ENCODE measurements at places on chromosomes 13 and 19.
A peak's percentile ranks its signal among the peaks of the same experiment; 100 is the strongest.

GRCh38 chr19:55913643-55914268 lies 18.4 kb downstream of the NLRP13 start:
- no peak for DNase-seq

GRCh38 chr19:48970923-48971395 lies 5.8 kb downstream of the FTL start:
- peak; percentile 67 for DNase-seq

- no peak for DNase-seq
These were observed 72.2 kb downstream of the KCTD15 start for GRCh38 chr19:33868788-33869412.

GRCh38 chr19:3548606-3549005 lies 8.8 kb downstream of the MFSD12 start:
- DNase-seq = no peak

DNA sequence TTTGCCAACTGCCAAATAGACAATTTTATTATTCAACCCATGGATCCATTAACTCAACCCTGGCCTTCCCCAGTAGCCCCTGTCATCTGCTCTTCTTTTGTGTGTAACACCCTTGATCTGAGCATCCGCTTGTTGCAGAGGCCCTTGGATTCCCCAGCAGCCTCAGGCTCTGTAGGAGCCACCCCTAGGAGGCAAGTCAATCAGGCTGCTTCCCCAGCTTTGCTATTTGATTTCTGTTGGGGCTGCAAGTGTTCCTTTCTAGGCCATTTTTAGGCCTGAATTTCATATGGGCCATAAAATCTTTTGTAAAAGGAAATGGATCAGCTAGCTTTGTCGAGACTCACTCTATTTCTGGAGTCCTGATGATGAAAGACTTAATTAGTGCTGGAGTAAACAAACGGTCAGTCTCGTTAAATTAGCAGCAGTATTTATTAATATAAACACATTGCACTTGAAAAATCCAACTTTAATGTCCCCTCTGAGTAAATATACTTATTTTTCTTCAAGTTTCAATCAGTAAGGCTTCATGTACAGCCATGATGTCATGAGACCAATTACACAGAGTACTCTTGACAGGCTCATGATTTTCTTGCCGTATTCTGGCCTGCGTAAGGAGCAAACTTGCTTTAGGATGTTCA lies 105.3 kb downstream of the RGCC start:
- no peak for DNase-seq

DNA sequence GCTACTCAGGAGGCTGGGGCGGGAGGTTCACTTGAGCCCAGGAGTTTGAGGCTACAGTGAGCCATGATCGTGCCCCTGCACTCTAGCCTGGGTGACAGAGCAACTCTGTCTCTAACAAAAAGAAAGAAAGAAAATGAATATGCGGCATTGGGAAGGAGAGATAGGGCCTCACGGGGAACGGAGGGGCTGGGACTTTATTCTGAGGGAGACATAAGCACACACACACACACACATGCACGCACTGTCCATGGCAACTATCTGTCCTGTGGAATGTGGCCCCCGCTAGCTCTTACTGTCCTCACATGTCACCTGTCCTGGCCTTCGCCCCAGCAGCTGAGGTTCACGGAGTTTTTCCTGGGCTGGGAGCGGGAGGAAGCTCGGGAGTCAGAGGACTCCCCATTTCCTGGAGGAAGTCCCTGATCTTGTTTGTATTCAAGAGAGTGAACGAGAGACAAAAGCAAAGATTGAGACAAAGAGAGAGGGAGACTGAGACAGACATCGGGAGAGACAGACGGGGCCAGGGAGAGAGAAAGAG lies 654 bp downstream of the STAP2 start:
- DNase-seq = no peak

GRCh38 chr13:68261105-68261504 lies 1031.0 kb upstream of the PCDH9 start:
- DNase-seq = no peak

DNA sequence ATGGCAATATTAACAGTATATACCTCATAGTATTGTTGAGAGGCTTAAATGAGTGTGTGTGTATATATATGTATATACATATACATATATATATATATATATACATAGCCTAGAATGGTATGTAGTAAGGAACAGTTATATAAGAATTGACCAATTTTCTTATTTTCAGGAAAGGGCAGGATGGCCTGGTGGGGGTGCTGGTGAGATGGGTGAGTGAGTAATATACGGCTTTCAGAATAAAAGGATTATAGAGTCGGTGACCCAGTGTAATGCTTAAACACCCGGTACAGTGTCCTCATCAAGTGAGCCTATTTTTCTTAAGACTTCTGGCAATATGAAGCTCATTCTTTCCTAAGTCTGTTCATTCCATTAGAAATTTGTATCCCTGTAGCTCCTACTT lies 11.7 kb upstream of the FAM216B start:
- no peak for DNase-seq

DNA sequence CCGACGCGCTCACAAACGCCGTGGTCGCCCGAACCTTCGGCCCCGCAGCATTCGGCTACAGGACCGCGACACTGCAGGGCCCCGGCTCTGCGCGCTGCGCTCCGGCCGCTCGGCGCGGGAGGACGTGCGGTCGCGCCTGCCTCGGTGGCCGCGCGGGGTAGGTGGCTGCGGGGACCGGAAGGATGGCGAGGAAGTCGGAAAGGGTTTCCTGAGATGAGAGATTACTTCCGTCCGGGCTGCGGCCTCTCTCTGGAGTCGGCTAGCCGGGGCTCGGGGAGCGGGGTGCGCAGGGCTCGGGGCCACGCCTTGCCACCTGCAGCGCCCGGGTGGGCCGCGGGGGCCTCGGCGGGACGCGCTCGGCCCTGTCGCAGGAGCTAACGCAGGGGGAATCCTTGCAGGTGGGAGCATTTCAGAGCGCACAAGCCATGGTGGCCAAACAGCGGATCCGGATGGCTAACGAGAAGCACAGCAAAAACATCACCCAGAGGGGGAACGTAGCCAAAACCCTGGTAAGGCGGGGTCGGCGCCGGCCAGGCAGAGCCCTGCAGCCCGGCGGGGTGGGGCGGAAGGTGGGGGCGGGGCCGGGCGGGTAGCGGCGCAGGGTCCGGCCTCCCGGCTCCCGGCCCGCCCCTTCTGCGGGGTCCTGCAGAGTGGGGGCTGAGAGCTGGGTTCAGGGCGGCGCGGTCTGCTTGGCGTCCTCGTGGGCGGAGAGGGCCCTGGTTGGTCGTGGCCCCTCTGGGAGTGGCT lies at the start of gene SERP2:
SERP2 (plus strand) TSS at position 224 of the 747 bp plus-strand sequence; CDS start at position 426, 202 bp downstream.
- DNase-seq = no peak

GRCh38 chr19:14433554-14434501 lies 722 bp downstream of the PKN1 start:
- peak; percentile 54 for DNase-seq

GRCh38 chr19:18023622-18024251 lies 15.8 kb downstream of the ARRDC2 start:
- DNase-seq = peak; percentile 90

- no peak for DNase-seq
These were observed 6.1 kb downstream of the RNF126 start for GRCh38 chr19:656751-657559.

DNA sequence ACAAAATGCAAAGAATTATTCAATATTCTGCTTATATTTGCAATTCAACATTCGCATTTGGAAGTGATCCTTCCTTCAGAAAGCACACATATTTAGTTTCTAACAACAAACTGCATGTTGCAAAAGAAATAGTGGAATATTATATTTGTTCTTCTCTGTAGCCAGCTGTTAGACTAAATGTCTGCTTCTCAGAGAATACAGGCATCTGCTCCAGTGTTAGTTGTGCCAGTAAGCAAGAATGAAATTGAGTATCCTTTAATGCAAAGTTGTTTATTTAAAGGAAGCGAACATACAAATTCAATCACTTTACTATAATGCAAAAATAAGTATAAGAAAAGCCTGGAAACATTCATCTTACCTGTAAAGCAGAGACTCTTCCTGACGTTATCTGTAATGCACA lies 663 bp downstream of the SLITRK6 start:
- no peak for DNase-seq

DNA sequence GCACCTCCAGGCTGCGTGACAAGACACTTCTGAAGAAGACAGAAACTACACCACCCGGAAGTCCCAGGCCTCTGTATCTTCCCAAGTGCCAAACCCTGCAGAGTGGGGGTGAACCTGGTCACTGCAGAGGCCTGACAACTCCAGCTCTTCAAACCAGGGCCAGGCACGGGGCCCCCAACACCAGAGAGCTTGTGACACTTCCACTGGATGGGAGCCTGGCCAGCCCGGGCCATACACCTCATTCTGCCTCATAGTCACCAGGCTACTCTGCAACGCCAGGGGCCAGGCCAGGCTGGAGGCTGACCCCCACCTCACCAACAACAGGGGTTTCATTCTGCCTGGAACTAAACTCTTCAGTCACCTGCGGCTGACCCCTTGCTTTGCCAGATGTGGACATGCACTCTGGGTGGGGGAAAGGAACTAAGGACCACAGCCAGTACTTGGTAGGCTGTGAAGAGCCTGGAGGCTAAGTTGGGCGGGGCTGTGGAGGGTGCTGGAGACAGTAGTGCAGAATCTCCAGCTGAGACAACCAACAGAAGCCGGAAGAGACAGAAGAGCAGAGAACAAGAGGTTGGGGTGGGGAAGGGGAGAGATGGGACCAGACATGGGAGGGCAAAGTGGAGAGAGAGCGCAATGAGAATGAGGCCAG lies 23.0 kb downstream of the TUBA3C start:
- DNase-seq = no peak

DNA sequence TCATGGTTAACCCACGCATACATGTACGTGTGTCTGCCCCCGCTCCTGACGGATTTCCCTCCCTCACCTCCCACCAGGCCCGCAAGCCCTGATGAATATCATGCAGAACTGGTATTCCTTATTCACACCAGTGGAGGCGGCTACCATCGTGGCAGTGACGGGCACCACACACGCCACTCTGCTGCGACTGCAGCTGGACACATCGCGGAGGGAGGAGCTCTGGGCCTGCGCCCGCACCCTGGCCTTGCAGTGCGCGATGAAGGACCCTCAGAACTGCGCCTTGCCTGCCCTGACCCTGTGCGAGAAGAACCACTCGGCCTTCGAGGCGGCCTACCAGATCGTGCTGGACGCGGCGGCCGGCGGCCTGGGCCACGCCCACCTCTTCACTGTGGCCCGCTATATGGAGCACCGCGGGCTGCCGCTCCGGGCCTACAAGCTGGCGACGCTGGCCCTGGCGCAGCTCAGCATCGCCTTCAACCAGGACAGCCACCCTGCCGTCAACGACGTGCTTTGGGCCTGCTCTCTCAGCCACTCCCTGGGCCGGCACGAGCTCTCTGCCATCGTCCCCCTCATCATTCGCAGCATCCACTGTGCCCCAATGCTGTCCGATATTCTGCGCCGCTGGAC lies 35.0 kb downstream of the ZSWIM4 start:
- no peak for DNase-seq

DNA sequence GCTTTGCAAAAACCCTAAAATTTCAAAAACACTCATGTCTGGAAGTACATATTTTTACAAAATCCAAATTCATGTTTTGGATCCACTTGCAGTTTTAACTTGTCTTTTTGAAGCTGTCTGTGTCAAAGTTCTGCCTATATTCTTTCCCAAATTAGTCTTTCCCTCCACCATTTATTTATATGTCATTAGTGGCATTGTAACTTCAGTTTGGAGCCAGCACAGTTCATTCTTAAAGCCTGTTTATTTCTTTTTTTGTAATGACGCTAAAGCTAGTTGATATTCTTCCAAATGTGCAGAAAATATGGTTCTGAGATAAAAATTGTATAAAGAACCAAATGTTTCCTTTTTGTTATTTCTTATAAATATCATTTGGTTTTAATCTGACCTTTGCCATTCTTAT lies 2039.3 kb downstream of the OLFM4 start:
- no peak for DNase-seq

DNA sequence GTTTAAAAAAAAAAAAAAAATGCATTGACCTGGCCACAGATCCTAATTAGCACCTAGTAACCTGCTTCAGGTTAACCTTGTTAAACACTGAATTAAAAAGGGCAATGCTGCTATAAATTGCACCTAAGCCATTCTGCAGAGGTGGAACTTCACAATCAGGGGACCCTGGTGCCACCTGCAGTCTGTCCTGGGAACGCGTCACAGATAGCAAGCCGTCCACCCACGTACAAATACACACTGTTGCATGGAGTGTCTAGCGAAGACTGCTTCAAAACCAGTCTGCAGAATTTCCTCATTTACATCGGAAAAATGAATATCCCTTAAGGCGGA lies 169.3 kb downstream of the COL4A1 start:
- no peak for DNase-seq

GRCh38 chr13:78650717-78651083 lies 8.3 kb downstream of the OBI1 start:
- DNase-seq = no peak

GRCh38 chr13:98300956-98301641 lies 124.0 kb upstream of the RNF113B start:
- no peak for DNase-seq

DNA sequence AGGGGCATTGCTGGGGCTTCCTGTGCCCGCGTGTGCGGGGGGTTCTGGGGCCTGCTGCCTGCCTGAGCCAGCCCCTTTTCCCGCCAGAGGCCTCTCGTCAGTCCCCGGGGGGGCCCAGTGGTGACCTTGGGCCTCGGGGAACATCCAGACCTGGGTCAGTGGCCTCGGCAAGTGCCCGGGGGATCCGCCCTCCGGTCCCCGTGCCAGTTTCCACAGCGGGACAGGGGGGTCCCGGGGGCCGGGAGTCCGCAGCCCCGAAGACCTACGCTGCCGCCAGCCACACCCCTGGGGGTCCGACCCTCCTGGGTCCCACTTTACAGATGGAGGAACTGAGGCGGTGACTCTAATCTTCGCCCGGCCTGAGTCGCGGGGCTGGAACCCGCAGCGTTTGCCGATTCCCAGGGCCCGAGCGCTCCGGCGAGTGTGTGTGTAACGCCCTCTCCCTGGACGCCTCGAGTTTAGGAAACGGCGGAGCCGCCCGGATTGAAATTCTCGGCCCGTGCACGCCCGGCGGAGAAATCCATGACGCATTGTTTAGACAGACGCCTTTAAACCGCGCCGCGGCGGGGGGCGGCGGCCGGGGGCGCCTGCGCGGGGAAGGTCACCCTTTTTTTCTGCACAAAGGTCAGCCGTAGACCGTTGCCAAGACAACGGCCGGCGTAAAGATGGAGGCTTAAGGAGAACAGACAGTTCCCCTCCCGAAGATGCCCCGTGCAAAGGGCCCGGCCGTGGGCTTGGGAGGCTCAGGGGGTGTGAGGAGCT lies 39.3 kb downstream of the EFNA2 start:
- no peak for DNase-seq

DNA sequence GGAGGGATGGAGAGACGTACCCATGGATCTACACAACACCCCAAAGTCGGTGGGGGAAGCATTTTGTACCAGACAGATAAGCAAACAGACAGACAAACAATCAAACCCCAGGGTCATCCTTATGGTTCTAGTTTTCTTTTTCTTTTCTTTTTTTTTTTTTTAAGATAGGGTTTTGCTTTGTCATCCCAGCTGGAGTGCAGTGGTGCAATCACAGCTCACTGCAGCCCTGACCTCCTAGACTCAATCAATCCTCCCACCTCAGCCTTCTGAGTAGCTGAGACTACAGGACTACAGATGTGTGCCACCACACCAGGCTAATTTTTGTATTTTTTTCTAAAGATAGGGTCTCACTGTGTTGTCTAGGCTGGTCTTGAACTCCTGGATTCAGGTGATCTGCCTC lies 17.9 kb upstream of the FBL start:
- no peak for DNase-seq
